ENCODE measurements at places on chromosomes 2 and 18.

GRCh38 chr2:6787376-6787775 lies 78.3 kb downstream of the CMPK2 start:
- DNase-seq = no peak

- no peak for DNase-seq
These were observed 317.1 kb upstream of the CWC22 start for GRCh38 chr2:180324182-180324581.

DNA sequence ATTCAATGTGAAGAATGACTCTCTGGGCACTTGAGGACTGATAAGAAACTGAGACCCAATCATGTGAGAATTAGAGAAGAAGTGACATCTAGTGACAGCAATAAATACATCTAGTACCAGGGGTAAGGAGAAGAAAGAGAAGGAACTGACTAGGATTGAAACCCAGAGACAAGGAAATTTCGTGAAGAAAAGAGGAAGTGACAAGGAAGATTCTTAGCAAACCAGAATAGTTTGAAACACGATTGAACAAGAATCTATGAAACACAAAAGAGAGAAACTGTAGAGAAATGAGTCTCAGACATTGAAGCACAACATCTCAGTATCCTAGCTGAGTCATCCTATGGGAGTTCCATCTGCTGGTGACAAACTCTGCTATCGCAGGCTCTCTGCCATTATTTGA lies 571.9 kb upstream of the PKDCC start:
- DNase-seq = no peak

- DNase-seq = no peak
These were observed 76.4 kb upstream of the CD226 start for GRCh38 chr18:70024093-70024492.

DNA sequence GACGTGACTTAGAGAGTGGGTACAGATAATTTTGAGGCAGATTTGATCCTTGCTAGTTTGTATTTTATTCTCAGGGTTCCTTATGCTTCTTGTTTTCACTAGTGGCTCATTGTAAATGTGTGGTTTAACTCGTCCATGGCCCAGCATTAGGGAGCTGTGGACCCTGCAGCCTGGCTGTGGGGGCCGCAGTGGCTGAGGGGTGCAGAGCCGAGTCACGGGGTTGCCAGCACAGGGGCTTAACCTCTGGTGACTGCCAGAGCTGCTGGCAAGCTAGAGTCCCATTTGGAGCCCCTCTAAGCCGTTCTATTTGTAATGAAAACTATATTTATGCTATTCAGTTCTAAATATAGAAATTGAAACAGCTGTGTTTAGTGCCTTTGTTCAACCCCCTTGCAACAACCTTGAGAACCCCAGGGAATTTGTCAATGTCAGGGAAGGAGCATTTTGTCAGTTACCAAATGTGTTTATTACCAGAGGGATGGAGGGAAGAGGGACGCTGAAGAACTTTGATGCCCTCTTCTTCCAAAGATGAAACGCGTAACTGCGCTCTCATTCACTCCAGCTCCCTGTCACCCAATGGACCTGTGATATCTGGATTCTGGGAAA lies 269.9 kb downstream of the MYT1L start:
- no peak for DNase-seq

- DNase-seq = no peak
These were observed 53.2 kb upstream of the CYRIA start for GRCh38 chr2:16718576-16719484.

- DNase-seq = no peak
These were observed 426.1 kb downstream of the PARD3B start for GRCh38 chr2:204971206-204971907.

- DNase-seq = peak; percentile 24
These were observed 1.9 kb downstream of the CLK1 start for GRCh38 chr2:200862532-200863000.

- no peak for DNase-seq
These were observed 42.1 kb downstream of the HDLBP start for GRCh38 chr2:241273210-241274020.

GRCh38 chr2:227823922-227824321 lies 10.3 kb downstream of the CCL20 start:
- no peak for DNase-seq

DNA sequence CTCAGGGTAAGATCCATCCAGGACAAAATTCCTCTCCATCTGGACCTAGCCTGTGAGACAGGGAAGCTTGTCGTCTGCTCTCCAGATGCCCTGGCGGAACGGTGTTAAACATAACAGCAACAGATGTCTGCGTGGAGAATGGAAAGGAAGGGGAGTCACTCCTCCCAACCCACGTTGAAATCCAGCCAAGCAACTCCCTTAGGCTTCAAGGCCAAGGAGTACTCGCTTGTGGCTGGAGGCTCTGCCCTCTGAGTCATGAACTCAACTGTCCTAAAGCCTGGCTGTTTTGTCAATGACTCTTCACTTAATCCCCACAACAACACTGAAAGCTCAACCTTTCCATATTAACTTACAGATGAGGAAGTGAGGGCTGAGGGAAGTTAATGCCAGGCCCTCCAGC lies 42.2 kb downstream of the TPO start:
- no peak for DNase-seq

- DNase-seq = no peak
These were observed 20.4 kb downstream of the GPC1 start for GRCh38 chr2:240455647-240456446.

DNA sequence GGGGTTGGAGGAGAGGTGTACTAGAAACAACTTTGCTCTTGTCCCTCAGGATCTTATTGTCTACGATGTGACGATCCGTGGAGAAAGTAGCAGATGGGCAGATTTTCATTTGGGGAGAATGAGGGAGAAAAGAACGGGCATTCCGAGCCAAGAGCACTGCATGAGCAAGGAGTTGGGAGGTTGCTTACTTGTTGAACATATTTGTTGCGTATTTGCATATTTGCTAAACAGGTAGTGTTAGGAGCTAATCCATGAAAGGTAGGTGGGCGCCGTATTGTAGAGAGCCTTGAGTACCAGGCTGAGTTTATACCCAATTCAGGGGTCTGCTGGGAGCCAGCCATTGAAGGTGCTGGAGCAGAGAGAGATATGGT lies 490 bp downstream of the BCS1L start:
- DNase-seq = no peak

- no peak for DNase-seq
These were observed 166.4 kb upstream of the MSH6 start for GRCh38 chr2:47616506-47616905.
